ENCODE measurements at places on chromosomes 5 and 9.
A peak's percentile ranks its signal among the peaks of the same experiment; 100 is the strongest.

DNA sequence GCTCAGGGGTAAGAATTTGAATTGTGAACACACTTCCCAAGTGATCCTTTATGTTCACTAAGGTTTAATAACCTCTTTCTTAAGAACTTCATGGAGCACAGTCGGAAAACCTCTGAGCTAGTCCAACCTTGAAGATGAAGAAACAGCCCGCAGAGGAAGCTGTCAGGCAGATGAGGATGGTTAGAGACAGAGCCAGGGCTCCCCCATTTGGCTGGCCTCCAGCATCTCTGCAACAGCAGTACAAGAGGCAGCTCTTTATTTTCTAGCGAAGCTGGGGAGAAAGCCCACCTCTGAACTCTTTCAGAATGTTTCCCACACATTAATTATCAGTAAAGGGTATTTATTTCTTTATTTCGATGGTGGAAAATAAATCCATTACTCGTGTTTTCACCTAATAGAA is 350.8 kb downstream of the DMRT2 start:
- peak; percentile 23 for DNase-seq
- H3K27ac ChIP-seq, result no peak overlapping the region

- no peaks in the 10 kb centered on the region for H3K36me3 ChIP-seq
- H3K27me3 ChIP-seq, result no peaks in the 10 kb centered on the region
- H3K4me1 ChIP-seq, result no peaks in the 10 kb centered on the region
- DNase-seq, result no peak
Measured at GRCh38 chr9:105359892-105360291, 87.9 kb upstream of the FSD1L start.

- H3K27ac ChIP-seq, result no peak overlapping the region
- H3K4me3 ChIP-seq, result no peak overlapping the region
- H3K27me3 ChIP-seq, result no peaks in the 10 kb centered on the region
- H3K4me1 ChIP-seq, result peaks cover 9% of the 10 kb centered on the region
Measured at GRCh38 chr5:34914671-34915138, 599 bp downstream of the RAD1 start.

- no peaks in the 10 kb centered on the region for H3K4me1 ChIP-seq
- H3K27ac ChIP-seq, result no peak overlapping the region
- no peaks in the 10 kb centered on the region for H3K27me3 ChIP-seq
Measured at GRCh38 chr9:111994831-111995458, 98.3 kb downstream of the UGCG start.

- no peaks in the 10 kb centered on the region for H3K36me3 ChIP-seq
- no peak overlapping the region for H3K27ac ChIP-seq
Measured at GRCh38 chr5:10876006-10876744, 115.1 kb upstream of the DAP start.

GRCh38 chr9:77438653-77439052 is 209.5 kb downstream of the GNA14 start:
- no peak overlapping the region for H3K27ac ChIP-seq
- H3K4me3 ChIP-seq, result no peak overlapping the region
- peaks cover 17% of the 10 kb centered on the region for H3K4me1 ChIP-seq
- no peak for DNase-seq

GRCh38 chr5:83785176-83785668 is 64.6 kb upstream of the HAPLN1 start:
- no peaks in the 10 kb centered on the region for H3K27me3 ChIP-seq
- no peak overlapping the region for H3K4me3 ChIP-seq
- H3K36me3 ChIP-seq, result no peaks in the 10 kb centered on the region
- no peaks in the 10 kb centered on the region for H3K4me1 ChIP-seq

DNA sequence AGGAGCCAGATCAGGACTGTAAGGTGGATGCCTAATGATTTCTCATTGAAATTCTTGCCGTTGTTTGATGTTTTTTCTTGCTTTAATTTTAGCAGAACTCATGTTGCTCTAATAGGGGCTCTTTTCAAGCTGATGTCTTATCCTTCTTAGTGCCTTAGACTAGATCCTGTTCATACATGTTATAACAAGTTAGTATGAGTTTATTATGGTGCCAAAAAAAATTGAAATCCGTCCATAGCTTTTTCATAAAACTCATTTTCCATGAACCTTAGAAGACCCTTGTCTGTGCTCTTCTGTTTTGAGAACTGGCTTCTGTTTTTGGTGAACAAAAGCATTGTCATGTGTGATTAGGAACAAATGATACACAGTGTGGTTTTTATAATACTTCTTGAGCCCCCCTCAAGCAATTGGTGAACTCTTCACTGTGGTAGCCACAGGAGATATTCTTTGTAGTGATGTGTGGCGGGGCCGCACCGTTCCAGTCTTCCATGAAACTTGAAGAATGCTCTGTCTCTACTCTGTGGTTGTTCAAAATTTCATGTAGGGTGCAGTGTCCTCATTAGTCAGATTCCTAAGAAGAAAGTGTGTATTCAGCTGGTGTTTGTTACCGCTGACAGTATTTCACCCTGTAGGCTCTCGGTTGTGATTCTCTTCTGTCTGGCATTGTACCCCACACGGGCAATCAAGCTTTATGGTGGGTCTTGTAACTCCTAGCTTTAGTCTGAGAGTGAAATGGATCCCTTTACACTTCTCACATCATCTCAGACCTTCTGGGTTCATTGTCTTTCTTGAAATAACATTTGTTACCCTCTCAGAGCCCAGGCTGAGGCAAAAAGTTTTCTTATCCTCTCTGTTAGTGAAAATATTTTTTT is 10.7 kb downstream of the OTULIN start:
- H3K27ac ChIP-seq, result no peak overlapping the region
- DNase-seq, result no peak
- H3K4me3 ChIP-seq, result no peak overlapping the region
- peaks cover 3% of the 10 kb centered on the region for H3K27me3 ChIP-seq
- peaks cover 5% of the 10 kb centered on the region for H3K36me3 ChIP-seq
- peaks cover 2% of the 10 kb centered on the region for H3K4me1 ChIP-seq

GRCh38 chr9:87887661-87888480 is 5.2 kb downstream of the SPATA31E1 start:
- no peak overlapping the region for H3K27ac ChIP-seq
- no peak overlapping the region for H3K4me3 ChIP-seq
- H3K4me1 ChIP-seq, result peaks cover 7% of the 10 kb centered on the region
- H3K36me3 ChIP-seq, result no peaks in the 10 kb centered on the region
- no peak for DNase-seq

Measured in glutamatergic neuron (in vitro differentiated cells).